Kidney tubule cell (primary cell): ENCODE measurements at places on chromosomes 7 and 10.
A peak's percentile ranks its signal among the peaks of the same experiment; 100 is the strongest.

DNA sequence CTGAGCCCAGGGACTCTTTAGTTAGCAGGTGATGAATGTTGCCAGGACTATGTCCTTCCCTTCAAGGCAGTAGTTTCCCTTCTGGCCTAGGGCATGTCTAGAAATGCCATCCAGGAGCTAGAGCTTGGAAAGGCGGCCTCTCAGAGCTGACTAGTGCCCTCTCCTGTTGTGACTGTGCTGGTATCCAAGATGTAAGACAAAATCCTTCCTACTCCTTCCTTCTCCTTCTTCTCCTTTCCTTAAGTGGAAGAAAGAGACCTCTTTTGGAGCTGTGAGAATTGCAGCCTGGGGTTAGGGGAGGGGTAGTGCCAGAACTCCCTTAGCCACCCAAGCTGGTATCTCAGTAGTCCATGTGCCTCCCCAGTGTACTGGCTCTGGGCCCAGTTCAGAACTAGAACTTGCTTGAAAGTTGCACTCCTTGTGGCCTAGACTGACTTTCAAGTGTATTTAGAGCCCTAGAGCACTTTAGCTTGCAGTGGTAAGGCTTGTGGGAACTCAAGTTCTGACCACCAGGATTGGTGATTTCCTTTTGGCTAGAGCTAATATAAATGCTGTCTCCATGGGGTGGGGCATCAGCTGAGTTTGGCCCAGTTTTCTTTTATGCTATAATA, 118.8 kb downstream of the NPSR1 start:
- no peak for DNase-seq

DNA sequence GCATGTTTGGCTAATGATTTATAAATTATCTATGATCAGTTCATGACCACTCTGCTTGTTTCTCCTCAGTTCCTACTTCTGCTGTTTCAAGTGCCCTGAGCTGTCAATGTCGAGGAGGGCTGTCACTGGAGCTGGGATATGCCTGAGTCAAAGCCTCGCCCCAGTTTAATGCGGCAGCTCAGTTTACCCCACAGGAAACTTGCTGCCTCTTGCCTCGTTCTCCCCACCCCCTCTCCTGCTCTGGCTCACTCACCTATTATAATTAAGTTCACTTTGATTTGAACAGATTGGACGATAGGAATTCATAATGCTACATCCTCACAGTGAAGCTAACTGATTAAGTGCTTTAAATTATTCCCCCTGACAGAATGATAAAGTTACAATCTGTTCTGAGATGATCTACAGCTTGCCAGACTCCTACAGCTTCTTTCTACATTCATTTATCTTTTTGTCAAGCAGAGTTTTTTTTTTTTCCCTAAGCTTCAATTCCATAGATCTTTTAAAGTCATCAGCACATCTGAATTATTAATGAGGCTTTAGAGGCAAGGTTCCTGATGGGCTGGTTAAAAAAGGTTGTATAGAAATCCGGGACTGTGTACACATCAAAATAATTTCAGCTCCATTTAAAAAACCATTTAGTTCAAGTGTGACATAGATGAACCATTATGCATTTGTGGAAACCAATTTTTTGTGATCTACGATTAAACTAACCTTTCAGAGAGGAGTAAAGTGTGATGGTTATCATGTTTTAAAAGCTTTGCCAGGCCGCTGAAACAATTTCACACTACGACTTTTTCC, 758.3 kb downstream of the KCNMA1 start:
- DNase-seq: no peak

GRCh38 chr7:115924411-115924810, 106.2 kb downstream of the TFEC start:
- no peak for DNase-seq

- no peak for DNase-seq
Measured at GRCh38 chr10:32171204-32171603, 115.0 kb upstream of the KIF5B start.

DNA sequence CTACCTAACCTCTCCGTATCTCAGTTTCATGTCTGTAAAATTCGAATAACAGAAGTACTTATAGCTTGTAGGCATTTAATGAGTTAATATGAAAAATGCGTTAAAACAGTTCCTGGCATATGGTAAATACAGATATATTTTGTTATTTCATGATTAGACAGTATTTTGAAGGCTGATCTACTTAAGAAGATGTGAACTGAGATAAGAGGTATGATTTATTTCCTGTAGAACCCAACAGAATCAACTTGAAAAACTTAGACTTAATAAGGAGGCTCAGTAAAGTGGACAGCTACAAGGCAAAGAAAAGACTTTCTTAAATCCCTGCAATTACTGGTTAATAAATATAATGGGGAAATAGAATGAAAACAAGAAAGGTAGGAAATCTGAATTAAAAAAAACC, 103.3 kb downstream of the FANK1 start:
- DNase-seq: no peak

DNA sequence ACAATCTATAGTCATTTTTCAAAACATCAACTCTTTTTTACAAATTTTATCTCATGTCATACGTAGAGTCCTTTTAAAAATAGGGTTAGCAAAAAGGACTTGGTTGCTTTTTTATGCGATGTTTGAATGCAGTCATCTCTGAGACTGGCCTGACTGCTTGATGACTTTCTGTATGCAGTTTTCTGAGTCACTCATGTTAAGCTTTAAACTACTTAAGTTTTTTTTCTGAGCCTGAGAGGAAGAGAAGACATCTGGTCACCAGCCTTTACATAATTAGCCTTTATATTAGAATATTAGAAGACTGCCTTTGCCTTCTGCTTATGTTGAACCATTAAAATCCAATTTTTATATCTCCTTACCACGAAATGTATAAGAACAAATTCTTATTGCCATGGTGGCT, 834.4 kb upstream of the MBL2 start:
- peak; percentile 38 for DNase-seq

GRCh38 chr7:123944395-123944794, 19.4 kb downstream of the SPAM1 start:
- no peak for DNase-seq

- peak; percentile 50 for DNase-seq
Measured at GRCh38 chr10:6313111-6313895, 110.6 kb downstream of the PFKFB3 start.

- DNase-seq: peak; percentile 62
Measured at GRCh38 chr10:81019029-81019890, 481.6 kb downstream of the SH2D4B start.

DNA sequence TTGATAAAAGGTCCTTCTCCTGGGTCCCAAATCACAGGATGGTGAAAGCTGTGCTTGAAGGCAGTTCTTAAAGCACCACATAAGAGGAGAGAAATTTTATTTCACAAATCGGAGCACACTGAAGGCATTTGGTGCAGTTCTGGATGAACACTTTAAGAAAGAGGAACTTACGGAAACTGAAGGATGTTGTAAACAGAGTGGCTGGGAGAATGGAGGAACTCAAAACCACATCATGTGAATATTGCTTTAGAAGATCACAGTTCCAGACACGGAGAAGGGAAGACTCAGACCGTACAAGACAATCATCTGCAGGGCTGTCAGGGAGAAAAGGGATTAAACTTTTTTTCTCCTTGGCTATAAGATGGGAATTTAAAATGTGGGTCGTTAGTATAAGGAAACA, 9.0 kb upstream of the GPR141 start:
- no peak for DNase-seq

DNA sequence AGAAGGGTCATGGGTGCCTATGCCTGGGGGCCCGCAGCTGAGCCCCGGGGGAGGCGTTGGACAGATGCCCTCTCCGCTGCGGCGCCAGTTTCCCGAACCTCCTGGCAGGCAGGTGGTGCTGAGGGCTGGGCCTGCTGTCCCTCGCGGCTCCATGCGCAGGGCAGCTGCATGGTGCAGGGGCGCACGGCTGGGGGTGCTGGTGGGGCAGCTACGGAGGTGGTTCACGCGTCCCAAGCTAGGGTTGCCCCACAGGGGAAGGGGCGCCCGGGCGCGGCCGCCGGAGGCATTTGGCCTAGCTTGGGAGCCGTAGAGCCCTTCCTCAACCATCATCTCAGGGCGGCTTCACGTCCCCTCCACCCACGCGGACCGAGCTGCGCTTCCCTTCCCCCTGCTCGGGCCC, 146.0 kb downstream of the CCDC201 start:
- DNase-seq: no peak

DNA sequence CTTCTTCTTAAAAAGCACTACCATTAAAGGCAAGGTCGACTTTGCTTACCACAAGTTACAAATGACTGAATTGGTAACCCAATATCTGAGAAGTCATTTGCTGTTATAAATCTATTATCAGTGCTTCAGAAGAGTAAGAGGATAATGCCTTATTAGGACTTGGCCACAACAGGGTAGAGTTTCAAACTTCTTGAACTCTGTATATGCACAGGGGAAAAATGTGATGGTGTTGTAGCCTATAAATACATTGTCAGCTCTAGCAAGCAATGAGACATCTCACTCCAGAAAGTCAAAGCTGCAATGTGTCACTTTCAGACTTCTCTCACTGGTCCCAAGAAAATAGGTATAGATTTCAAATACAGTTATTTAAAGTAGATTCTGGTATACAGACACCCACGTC, 9.3 kb downstream of the TFEC start:
- DNase-seq: no peak

- peak; percentile 63 for DNase-seq
Measured at GRCh38 chr10:102642736-102643335, 1.4 kb upstream of the TRIM8 start.

DNA sequence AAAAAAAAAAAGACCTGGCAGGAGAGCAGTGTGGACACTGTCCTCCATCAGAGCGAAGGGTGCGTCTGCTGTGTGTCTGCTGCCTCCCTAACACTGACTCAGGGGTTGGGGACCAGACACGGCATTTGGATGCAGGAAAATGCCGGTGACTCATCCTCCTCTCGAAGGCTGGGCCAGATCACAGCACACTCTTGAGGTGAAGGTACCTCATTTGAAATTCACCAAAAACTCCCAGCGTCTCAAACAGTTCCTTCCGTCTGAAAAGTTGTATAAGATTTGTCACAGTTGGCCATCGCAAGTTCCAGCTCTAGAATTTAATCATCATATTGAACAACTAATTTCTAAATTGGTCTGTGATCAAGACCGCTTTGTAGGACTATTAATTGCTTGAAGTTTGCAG, 118.1 kb upstream of the LYZL2 start:
- peak; percentile 47 for DNase-seq

GRCh38 chr7:18213652-18214051, 186.0 kb upstream of the PRPS1L1 start:
- DNase-seq: no peak

GRCh38 chr7:105866102-105866801, 10.1 kb downstream of the ATXN7L1 start:
- no peak for DNase-seq

DNA sequence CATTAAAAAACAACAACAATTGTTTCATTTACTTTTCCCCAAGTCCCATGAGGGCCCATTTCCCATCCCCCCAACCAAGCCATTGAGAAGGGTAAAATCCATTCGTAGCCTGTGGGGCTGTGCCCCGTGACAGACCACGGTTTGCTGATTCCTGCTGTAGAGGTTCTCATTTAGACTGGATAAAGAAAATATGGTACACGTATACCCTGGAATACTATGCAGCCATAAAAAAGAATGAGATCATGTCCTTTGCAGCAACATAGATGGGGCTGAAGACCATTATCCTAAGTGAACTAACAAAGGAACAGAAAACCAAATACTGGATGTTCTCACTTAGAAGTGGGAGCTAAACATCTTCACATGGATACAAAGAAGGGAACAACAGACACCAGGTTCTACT, 44.9 kb downstream of the ZNF783 start:
- DNase-seq: no peak

GRCh38 chr10:119801176-119801575, 71.5 kb downstream of the MCMBP start:
- no peak for DNase-seq

DNA sequence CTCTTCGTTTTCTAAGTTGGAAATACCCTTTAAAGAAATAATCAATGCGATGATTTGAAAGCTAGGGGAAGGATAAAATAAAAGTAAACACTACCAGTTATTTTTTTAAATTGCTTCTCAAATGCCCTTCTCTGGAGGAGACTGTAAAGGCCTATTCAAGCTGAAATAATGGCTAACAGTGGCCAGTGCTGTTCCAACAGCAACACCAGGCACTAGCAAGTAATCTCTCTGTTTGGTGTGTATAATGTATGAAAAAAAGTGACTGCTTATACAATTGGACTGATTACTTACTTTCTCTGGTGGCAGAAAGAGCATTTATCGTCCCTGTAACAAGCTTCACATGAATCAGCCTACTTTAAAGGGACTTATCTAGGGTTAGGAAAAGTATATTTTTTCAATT, 102.7 kb downstream of the CSTF2T start:
- DNase-seq: no peak

DNA sequence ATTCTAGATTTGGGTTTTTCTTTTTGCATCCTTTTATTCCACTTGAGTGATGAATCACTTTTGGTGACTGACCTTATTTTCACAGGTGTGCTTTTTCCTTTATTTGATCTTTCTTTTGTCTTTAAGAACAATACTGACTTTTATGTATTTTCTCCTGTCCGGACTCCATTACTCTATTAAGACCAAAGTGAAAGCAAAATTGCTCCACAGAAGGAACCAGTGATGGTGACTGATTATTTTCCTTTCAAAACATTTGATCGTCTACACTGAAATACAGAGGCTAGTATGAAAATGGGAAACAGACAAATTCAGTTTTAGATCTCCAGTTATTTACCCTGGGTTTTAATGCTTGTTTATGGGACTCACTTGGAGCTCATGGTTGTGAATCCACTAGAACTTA, 15.5 kb downstream of the EXOC4 start:
- no peak for DNase-seq

GRCh38 chr10:49520122-49520775, 18.7 kb downstream of the ERCC6 start:
- DNase-seq: no peak

DNA sequence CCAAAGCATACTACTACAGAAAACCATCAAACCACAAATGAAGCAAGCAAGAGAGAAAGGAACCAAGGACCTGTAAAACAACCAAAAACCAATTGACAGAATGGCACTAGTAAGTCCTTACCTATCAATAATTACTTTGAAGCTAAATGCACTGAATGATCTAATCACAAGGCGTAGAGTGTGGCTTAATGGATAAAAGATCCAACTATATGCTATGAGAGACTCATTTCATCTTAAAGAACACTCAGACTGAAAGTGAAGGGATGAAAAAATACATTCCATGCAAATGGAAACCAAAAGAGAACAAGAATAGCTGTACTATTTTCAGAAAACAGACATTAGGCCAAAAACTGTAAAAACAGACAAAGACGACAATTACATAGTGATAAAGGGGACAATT, 70.7 kb downstream of the CRPPA start:
- DNase-seq: no peak

- peak; percentile 89 for DNase-seq
Measured at GRCh38 chr10:102802920-102803534, 34.2 kb downstream of the CYP17A1 start.

GRCh38 chr10:101018600-101019439, 12.1 kb downstream of the PDZD7 start:
- DNase-seq: peak; percentile 83

DNA sequence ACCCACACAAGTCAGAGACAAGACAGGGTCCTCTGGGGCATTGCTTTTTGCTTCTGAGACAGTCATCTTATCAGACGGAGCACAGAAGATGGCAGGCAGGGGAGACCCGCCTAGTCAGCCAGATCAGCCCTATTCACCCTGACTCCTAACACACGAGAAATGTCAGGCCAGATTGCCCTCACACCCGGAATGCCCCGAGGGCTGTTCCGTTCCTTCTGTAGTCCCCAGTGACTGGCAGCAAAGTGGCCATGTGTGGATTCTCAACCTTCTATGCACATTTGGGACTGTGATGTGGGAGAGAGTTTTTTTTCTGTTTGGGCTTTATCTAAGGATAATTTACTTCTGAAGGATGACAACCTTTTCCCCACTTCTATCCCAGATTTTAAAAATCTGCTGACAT, 35.5 kb upstream of the TBX20 start:
- no peak for DNase-seq

- no peak for DNase-seq
Measured at GRCh38 chr10:62873866-62874265, 57.7 kb upstream of the EGR2 start.
